ENCODE measurements at places on chromosomes 5 and 9. TPM values are rescaled to one million over a fixed set of nuclear protein-coding genes. Genes with fewer than 3 reads are reported as not detected.

PLAC8L1 gene
- total RNA-seq: 0.52 TPM

ZBTB34 gene
- 7.9 TPM for total RNA-seq

SIT1 gene
- 0.07 TPM for total RNA-seq

SLC46A2 gene
- not detected for total RNA-seq

PCDHGA3 gene
- 0.79 TPM for total RNA-seq

All from smooth muscle cell of the pulmonary artery (primary cell).